ENCODE measurements at places on chromosomes 5 and 9.

GRCh38 chr9:4292781-4293180 lies 7.1 kb downstream of the GLIS3 start:
- DNase-seq, result no peak

DNA sequence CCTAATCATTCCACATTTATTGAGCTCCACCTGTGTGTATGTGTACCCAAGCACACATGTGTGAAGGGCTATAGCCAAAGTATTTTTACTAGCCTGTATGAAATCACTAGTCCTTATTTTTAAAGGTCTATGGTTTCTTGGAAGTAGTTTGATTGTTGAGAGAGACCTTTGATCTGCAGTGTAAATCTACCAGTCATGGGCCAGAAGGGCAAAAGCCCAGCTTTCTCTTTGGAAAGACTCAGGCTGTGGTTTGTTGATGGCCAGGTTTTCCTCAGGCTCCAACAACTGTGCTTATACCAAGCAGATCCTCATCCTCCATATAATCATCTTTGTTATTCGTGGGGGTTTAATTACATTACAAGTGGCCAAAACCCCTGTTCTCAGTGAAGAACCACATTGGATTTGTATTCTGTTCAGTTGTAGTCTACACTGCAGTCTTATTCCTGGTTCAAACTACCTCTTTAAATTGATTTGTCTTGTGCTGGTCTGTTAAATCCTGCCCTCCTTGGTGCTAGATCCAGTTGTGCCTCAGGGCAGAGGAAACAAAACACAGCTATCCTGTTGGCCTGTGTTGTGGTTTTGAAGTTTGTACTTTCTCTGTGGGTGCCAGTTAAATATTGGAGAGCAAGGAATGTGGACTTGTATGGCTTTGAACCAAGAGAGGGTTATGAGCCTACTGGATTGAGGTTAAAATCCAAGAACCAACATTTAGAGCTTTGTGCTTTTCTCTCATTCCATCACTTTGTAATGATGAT lies 13.3 kb downstream of the CDC26 start:
- no peak for DNase-seq

DNA sequence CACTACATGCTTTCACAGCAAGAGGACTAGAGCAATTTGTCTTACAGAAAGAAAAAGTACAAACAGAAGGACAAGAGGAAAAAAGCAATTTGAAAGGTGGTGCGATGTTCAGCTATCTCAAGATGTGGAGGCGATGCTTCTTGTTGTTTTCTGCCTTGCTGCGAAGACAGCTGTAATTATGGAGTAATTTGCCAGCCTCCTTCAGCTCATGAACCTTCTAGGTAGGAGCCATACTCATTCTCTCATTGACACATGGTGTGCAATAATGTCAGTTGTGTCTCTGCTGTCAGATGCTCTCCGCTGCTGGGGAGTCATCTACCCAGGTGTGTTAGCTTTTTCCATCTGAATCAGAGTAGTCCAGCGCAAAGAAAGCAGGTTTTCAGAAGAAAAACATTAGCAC lies 424.5 kb downstream of the NR2F1-AS1 start:
- no peak for DNase-seq

DNA sequence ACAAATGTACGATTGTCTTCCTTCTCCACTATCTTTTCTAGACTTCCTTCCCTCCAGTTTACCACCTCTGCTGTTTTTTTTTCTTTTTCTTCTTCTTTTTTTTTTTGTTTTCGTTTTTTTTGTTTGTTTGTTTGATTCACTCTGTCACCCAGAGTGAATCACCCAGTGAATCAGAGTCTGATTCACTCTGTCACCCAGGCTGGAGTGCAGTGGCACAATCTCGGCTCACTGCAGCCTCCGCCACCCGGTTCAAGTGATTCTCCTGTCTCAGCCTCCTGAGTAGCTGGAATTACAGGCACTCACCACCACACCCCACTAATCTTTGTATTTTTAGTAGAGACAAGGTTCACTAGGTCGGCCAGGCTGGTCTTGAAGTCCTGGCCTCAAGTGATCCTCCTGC lies 375.7 kb downstream of the NTRK2 start:
- no peak for DNase-seq

DNA sequence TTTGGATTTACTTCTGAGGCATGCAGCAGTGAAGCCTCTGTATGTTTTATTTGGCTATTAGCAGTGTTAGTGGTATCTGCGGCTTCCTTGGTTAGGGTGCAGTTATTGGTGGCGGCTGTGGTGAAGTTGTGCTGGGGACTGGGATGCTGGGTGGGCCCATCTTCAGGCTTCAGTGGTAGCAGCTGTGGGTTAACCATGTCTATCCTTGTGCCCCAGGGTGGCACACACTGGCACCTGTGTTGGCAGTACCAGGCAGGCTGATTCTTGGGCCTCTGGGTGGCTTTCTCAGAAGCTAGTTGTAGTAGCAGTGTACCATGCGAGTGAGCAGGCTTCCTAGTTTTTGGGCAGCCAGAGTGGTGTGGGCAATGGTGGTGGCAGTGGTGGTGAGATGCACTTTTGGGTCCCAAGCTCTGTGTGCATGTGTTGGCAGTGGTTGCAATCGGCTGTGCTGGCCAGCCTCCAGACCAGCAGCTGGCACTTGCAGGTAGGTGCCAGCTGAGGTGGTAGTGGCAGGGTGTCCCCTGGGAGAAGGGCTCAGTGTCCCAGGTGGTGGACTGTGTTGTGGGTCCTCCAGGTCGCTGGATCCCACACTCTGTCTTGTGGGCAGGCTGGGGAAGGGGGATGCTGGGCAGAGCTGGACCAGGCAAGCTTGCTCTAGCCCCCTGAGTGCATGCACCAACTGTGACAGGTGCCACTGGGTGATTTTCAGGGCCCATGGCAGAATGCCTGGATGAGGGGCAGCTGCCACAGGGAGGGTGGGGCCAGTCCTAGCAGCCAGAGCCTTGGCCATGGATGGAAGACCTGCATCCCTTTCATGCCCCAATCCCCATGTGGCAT lies 13.6 kb downstream of the AHRR start:
- DNase-seq, result no peak

GRCh38 chr5:174798551-174798951 lies 74.2 kb downstream of the MSX2 start:
- no peak for DNase-seq

DNA sequence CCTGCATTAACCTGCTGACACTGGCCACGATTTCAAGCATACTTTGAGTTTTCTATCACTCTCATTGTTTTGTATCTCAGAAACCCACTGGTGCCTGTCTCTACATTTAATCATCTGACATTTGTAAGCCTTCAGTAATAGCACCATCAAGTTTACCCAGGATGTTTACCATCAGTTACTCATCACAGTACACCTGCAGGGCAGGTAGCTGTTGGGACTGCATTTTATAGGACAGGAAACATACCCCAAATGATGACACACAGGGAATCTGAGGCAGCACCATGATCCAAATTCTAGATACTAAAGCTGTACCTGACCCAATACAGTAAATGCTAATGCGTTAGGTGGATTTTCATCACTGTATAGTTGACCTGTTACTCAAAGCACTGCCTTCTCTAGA lies 114.2 kb downstream of the FEM1C start:
- DNase-seq, result no peak

DNA sequence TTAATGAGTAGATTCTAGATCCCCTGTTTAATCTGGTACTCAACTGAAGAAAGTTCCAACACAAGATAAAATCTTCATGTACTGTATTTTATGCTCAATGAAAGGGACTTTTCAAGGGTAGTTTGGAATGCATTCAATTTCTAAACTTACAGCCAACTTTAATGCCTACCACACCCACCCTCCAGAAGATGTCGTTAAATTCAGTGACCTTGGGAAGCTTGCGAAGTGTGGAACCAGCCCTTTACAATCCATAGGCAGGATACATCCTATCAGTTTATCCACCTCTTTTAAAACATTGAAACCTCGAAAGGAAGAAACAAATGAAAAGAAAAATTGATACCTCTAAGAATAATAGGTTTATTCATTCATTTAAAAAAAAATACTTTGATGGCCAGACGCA lies 20.2 kb downstream of the TRPM6 start:
- DNase-seq, result no peak

DNA sequence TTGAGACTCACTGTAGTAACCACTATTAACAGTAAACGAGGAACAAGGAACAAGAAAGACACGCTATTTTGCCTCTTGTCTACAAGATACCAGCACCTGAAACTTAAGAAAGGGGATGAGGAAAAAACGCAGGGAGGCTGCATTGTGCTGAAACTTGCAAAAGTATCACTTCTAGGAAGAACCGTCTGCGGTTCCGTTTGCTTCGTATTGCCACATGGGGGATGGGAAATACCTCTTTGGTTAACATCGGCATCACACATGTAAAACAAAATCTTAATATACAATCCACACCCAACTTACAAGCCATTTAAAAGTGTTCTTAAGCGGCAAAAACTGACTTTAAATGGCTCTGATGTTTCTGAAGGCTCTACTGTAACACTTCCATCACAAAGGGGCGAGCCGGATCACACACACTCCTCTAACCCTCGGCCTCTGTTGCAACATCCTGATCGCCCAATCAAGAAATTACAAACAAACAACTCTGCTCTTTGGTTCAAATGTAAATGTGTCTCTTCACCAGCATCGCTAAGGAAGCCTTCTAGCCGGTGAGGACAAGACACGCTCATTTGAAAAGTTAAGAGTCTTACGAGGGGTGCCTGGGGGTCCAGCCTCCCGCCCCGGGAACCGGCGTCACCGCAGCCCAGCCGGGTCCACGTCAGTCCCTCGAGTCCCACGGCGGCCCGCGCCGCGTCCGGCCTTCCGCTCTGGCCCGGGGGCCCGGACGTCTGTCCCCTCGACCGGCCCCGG lies 621 bp downstream of the SEC16A start:
- no peak for DNase-seq

- no peak for DNase-seq
These were observed 328.2 kb downstream of the TUSC1 start for GRCh38 chr9:25350011-25350410.

- no peak for DNase-seq
These were observed 22.3 kb downstream of the ZNF474 start for GRCh38 chr5:122151640-122152039.

DNA sequence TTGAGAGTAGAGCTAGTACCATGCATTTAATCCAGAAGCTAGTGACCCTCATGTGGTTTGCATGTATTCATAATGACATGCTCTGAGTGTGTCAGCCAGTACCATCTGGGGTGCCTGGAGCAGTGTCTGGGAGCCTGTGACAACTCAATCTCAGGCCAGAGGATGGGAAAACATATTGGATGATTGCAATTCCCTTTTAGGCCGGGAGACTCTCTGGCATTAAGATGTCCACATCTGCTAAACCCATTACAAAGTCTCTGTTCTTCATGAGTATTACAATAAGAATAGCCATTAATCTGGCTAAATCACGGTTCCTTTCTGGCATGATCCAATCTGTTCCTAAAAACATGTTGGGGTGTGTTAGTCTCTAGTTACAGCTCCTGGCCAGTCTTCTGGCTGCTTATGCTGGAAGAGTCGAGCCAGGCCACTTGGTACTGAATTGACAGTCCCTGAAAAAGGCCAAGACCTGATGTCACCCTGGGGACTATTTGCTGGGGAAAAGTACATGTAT lies 475.7 kb downstream of the ENC1 start:
- no peak for DNase-seq

DNA sequence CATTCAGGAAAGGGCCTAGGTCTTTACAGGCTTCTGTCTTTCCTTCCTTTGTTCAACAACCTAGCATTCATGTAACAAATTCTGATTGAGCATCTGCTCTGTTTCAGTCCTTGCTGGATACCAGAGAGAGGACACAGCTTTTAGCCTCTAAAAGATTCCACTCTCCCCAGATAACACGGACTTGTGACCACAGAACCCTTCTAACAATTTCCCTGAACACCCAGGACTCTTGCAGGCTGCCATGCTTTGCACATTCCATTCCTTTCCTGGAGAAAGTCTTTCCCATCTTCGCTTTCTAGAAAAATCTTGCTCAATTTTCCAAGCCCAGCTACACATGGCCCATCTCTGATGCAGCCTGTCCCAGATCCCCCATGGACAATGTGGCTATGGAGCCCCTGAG lies 310.9 kb downstream of the ACTL7B start:
- DNase-seq, result no peak

- DNase-seq, result no peak
These were observed 88.0 kb downstream of the NLN start for GRCh38 chr5:65809817-65810531.

DNA sequence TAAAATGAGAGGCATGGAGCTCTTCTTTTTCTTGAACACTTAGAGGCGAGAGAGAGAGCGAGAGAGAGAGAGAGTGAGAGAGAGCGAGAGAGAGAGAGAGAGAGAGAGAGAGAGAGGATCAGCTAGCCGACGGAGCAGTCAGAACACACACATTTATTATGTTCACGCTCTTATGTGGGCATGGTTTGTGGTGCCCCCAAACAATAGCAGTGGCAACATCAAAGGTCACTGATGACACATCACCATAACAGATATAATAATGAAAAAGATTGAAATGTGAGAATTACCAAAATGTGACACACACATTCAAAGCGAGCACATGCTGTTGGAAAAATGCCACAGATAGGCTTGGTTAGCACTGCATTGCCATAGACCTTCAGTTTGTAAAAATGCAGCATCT lies 116.1 kb downstream of the KDM4C start:
- no peak for DNase-seq

DNA sequence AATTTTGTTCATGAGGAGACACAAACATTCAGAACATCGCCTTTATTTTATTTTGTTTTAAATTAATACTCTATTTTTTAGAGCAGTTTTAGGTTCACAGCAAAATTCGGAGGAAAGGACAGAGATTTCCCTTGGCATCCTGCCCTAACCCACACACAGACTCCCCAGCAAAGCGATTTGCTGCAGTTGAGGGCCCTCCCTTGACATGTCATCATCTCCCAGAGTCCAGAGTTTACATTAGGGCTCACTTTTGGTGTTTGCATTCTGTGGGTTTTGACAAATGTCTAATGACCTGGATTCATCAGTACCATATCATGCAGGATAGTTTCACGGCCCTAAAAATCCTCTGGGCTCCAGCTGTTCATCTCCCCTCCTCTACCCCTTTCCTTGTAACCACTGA lies 33.6 kb upstream of the COL5A1 start:
- DNase-seq, result no peak

- DNase-seq, result no peak
These were observed 105.6 kb downstream of the KCTD16 start for GRCh38 chr5:144276034-144276822.

DNA sequence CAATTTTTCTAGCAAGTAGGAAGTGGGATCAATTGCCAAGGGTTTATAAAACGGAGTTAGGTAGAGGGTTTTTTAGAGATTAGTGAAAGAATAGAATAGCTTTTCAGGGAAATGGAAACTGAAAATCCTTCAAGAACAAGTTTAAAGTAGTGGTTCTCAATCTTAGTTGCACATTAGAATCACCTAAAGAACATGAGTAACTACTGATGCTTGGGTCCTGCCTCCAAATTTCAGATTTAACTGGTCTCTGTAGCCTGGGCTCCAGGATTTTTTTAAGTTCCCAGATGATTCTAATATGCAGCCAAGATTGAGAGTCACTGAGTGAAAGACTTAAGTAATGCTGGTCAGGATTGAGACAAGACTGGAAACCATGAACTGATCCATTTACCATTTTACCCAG lies 20.5 kb downstream of the ELOVL7 start:
- no peak for DNase-seq

DNA sequence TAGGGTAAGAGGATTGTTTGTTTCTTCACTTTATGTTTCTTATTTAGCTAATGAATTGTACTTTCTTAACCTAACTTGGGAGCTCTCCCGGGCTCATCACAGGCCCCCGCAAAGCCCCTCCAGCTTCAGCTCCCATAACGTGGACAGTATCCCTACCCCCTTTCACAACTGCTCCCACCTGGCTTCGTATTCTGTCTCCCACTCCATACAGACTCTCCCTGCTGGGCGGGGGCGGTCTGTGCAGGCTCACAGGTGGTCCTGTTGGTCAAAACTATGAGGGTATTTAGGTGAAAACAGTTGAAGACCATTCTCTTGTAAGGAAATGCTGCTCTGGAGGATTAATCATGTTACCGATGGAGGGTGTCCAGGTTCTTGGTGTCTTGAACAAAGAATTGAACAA lies 805.3 kb downstream of the SEMA5A start:
- no peak for DNase-seq

Data from NCI-H1417 treated with DMSO at 0.1 percent for 48 hours (cell line).